ENCODE measurements at places on chromosomes 12 and 14.
A peak's percentile ranks its signal among the peaks of the same experiment; 100 is the strongest.

DNA sequence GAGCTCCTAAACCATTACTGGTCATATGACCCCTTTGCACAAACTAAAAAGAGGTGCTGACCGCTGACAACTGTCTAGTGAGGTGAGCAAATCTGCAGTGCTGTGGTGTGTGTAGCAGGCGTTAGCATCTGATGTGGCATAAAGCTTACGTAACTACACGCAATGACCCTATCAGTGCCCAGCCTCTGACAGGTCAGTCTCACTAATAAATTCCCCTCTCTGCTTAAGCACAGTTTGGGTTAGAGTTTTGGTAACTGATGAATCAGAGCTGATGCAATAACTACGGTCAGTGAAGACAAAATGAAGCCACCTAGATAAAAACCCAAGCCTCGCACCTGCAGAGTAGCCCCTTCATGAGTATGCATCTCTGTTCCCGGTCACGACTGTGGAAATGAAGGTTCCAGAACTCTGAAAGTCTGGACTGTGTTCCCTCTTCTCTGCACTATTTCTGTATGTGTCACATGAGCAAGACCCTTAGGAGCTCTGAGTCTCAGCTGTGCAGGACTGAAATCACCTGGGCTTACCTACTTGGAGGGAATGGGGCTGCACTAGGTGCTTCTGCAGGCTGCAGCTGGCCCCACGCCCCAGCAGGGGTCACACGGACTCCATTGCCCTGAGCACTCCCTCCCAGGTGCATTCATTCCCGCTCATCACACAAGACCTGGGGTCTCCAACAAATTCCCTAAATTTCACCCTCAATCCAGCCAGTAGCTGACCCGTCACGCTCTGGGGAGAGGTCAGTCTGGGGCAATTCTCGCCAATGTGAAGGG, 54.4 kb downstream of the RIMBP2 start:
- DNase-seq = no peak

DNA sequence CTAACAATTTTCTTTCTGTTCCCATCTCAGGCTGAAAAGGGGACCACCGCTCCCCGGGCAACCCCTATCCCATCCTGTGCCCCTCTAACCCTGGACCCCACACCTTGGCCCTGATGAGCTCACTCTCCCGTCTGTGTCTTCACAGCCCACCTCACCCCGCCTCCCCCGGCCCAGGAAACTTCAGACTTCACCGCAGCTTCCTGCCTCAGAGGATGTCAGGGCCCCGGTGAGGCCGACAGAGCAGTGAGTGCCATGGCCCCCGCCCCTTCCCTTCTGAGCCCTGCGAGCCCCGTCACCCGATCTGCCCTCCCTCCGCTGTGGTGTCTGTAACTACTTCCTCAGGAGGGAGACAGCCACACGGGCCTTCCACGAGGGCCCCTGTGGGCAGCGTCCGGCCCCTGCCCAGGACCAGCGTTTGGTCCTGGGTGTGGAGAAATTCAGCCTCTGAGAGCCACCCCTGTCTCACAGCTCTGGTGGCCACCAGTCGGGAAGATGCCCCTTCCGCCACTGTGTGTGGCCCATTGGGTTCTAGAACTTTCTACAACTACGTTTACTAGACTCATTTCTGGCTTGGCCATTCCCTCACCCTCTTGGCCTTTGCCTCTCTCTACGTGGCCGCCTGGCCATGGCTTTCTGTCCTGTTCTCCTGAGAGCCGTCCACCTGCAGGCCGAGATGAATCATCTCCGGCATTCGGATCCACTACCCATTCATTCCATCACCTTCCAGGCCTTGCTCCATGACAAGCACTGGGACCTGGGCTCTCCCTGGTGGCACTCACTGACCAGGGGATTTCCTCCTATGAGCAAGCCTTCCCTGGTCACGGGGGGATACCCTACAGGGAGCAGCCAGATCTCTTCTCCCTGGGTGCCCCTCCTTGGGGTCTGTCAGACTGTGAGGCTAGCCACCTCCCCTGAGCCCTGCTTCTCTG, 3.4 kb downstream of the RHOF start:
- DNase-seq = no peak

DNA sequence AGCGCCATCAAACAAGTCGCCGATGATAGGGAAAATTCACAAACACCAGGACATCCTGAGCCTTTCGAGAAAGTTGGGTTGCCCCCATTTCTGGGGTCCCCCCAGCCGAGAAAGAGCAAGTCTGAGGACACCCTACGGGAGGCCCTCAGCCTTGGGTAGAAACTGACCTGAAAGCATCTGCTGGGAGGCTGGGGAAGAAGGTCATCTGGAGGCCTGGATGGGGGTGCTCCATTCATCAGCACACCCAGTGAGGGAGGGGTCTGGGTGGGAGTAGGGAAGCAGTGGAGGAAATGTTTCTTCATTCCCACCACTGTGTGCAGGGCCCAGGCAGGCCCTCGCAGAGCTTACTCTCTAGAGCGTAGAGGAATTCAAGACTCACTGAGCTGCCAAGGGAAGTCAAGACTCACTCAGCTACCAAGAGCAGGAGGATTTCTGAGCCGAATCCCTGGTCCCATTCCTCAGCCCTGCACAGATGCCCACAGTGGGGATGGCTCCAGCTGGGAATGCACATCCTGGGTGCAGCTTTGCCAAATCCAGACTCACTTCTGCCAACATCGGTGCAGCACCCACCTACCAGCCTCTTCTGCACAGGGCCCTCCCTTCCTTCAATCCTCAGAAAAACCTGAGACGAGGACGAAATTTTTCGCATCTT, 38.1 kb downstream of the DIO3 start:
- no peak for DNase-seq

GRCh38 chr12:2387103-2387834, 334.5 kb downstream of the CACNA1C start:
- DNase-seq = no peak

DNA sequence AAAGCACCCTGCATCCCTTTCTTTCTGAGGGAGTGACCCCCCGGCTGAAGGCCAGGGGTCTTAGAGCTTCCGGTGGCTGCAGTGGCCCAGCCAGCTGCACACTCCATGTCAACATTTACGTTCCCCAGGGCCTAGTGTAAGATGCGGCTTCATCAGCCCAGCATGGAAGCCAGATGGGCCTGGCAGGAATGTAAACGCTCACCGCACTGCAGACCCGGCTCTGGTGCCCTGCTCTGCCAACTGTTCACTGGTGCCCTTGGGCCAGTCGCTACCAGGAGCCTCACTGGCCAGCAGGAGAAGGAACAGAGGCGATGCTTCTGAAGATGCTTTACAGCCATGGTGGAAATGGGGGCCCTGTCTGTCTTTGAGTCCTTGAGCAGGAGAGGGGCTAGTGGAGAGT, 8.6 kb upstream of the TMEM119 start:
- no peak for DNase-seq

DNA sequence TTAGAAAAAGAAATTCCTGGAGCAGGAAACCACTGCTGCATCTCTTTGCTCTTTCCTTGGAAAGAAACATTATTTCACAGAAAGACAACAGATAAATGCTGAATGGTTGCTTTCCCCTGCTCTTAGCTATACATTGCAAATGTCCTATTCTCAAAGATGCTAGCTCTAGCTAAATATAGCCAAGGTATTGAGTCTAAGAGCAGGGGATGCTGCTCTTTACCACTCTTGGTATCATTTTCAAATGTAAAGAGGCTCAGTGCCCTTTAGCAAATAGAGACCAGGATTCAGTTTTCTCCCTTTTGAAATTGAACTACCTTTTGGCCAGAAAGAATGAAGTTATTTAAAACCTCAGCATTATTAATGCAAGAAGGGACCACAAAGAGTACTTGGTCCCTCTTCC, 104.0 kb upstream of the FUT8 start:
- DNase-seq = no peak

GRCh38 chr12:62707939-62708338, 227.0 kb downstream of the PPM1H start:
- no peak for DNase-seq

DNA sequence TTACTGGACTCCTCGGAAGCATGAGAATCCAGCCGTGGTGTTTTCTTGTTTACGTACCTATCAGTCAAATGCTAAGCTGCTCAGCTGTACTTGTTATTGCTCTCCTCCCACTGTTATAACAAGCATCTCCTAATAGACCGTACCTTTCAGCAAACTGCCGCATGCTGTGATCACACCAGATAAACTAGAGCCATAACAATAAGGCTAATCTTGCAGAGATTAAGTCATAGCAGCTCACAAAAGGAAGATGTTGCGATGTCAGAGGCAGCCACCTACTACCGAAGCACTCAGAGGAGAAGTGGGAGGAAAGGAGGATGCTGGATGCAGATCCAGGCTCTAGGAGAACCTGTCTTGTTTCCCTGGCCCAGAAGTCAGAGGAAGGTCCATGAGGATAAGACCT, 196.0 kb downstream of the GALC start:
- no peak for DNase-seq

- DNase-seq = no peak
Measured at GRCh38 chr14:22748631-22749068, 17.8 kb upstream of the OXA1L start.

- DNase-seq = no peak
Measured at GRCh38 chr12:43131301-43131700, 420.7 kb downstream of the ADAMTS20 start.

DNA sequence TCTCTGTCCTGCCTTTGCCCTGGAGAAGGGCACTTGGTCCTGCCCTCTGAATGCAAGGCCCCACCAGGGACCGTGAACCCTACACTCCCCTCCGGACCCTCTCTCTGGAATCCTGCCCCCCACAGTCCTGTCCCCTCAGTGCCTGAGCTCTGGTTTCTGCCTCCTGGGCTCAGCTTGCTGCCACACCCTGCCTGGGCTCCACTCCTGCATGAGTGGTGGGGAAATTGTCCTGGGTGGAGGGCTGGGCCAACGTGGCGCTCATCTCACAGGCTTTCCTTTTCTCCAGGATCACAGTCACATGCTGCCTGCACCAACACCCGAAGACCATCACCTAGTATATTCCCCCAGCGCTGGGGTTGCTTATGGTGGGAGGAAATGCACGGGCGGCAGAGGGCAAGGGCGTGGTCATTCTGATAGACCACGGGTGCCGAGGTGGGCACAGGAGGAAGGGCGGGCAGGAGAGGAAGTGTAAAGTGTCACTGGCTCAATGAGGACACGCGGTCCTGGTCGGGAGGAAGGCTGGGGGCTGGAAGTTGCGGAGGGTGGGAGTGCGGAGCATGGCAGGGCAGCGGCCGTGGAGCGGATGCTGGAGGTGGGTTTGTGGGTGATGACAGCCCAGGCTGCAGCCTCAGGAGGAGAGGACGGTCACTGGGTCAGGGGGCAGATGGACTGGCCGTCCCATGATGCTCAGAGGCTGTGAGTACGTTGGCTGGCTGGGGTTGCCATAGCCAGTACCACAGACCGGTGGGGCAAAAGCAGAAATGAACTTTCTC, 99.5 kb downstream of the KIF26A start:
- no peak for DNase-seq

DNA sequence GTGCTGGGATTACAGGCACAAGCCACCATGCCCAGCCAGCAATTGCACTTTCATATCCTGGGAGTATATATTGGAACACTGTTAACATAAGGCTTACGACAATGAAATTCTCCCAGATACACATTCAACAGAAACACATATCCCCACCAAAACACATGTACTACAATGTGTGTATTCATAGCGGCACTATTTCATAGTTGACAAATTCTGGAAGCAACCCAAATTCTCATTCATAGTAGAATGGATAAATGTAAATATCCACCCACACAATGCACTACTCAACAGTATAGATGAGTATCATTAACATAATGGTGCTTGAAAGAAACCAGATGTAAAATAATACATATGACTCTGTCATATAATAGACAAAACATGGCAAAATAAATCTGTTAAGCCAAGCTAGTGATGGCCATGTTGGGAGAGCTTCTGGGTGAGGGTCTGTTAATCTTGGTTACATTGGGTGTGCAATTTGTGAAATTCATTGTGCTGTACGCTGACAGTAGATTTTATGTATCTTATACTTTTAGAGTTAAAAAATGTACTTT, 2.6 kb upstream of the DNAAF2 start:
- no peak for DNase-seq

DNA sequence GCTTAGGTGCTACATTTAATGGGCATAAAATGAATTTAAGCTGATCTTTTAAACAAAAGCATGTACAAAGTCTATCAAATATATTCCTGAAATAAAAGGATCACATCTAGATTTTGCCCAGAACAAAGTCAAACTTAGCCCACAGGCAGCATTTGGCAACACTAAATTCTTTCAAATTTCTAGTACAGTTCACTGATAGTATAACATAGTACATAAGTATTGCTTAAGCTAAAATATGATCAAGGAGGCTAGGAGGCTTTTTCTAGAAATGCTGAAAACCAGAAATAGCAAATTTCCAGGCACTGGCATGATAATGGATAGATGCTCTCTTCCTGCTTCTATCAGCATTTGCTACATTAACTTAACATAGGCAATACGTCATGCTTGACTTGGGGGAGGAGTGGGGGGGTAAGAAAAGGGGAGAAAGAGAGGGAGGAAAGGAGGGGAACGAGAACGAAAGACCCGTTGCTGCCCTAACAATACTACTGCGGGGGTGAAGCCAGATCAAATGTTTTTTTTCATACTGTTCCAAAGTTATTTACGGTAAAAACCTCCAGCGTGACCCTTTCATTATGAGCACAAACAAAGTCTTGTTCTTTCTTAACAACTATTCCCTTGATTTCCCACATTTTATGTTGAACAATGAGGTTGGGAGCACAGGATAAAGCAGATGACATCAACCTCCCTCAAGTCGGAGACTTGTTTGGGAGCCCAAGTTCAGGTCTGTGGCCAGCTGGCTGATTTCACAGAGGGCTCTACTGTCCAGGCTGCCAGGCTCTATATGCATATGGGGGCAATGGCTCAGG, 10.6 kb downstream of the TMED10 start:
- no peak for DNase-seq

GRCh38 chr12:46555406-46555852, 182.9 kb upstream of the SLC38A2 start:
- DNase-seq = peak; percentile 29

GRCh38 chr12:32107359-32108267, 966 bp downstream of the BICD1 start:
- peak; percentile 65 for DNase-seq

DNA sequence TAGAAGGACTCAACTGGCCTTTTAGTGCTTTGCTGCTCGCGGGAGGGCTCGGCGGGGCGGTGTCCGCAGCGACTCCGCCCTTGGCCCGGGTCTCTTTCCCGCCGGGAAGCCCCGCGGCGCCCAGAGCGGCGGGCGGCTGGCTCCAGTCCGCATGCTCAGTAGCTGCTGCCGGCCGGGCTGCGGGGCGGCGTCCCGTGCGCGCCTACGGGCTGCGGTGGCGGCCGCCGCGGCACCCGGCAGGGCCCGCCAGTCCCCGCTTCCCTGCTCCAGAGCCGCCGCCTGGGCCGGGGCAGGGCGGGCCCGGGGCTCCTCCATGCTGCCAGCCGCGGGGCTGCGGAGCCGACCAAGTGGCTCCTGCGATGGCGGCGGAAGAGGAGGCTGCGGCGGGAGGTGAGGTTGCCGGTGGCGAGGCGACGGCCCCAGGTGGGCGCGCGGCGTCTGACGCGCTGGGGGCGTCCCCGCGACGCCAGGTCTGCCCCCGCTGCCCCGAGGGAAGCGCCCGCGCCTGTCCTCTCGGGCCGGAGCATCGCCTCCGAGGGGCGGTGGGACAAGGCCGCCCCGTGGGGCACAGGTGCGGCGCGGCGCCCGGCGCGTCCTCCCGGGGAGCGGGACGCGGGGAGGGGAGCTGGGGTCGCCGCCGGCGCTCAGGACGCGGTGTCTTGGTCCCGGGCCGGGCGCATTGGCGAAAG, at the start of gene BMAL2:
TSS of gene BMAL2 (plus strand) at position 123 of the 689 bp plus-strand sequence. CDS start at position 360, 237 bp downstream.
- DNase-seq = peak; percentile 84

Data from AG08396 (cell line).